ENCODE measurements at places on chromosomes 5 and 9.

GRCh38 chr9:114383521-114384231, 4.1 kb downstream of the AKNA start:
- no peak for DNase-seq

DNA sequence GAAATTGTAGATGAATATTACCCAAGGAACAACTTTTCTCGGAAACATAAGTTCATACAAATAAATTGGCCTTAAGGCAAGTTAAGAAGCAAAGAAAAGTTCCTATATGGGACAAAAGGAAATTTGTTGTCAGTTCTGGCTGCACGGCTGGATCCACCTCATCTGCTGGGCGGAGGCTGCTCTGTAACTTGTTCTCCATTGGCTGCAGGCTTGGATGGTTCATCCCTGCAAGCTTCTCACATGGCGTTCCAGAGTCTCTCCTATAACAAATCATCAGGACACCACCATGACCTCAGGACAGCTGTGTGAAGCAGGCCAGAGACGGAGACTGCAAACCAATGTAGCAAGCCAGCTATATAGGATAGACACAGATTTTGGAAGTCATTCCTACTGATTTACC, 81.4 kb upstream of the DAB2 start:
- DNase-seq, result no peak

GRCh38 chr9:79708541-79708940, 136.8 kb downstream of the TLE4 start:
- no peak for DNase-seq

DNA sequence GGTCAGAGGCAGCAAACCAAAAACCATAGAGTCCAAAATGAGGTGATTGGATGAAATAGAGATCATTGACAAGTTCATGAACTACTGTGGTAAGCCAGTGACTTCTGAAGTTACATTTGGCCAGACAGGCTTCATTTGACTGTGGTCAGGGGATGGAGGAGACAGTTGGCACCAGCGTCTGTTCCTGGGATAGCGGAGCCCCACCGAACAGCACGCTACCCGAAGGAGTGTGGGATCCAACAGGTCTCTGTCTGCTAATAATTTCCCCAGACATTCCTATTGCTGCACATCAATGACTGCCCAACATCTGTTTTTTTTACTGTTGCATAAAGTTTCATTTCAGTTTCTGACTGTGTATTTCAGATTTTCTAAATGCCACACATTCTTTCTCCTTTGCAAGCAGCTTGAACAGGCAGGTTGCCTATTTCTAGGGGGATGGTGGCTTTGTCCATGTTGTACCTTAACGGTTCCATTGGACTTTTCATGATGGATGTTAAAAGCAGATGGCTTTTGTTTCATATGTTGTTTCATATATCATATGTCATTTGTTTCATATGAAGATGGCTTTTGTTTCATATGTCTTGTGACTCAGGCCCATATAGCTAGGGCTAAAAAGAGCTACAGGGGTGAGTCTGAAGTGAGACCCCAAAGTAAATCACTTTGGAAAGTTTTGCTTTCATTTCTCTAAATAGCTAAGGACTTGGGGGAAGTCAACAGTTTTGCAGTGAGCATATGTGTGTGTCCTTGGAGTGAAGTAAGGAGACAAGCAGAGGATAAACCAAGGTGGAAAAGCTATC, 180.8 kb downstream of the GOLPH3 start:
- DNase-seq, result no peak

DNA sequence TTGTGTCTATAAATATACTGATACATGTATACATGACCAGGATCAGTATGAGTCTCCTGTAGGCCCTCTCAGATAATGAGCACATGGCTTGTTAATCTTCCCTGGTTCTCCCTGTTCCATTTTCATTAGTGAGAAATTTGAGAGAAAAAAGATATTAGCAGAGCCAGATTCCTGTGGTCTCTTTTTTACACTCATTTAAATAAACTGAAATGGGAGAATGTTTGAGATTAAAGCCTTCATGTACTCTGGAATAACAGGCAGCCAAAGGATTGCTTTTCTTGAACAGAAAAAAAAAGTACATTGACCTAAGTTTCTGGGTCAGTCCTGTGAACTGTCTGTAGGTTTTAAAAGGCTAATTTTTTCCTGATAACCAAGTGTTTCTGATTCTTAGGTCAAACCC, 44.2 kb downstream of the PWWP2A start:
- no peak for DNase-seq

- peak; percentile 7 for DNase-seq
Measured at GRCh38 chr5:142688281-142688989, 2.5 kb upstream of the FGF1 start.

- DNase-seq, result no peak
Measured at GRCh38 chr5:154236536-154237375, 46.2 kb downstream of the GALNT10 start.

DNA sequence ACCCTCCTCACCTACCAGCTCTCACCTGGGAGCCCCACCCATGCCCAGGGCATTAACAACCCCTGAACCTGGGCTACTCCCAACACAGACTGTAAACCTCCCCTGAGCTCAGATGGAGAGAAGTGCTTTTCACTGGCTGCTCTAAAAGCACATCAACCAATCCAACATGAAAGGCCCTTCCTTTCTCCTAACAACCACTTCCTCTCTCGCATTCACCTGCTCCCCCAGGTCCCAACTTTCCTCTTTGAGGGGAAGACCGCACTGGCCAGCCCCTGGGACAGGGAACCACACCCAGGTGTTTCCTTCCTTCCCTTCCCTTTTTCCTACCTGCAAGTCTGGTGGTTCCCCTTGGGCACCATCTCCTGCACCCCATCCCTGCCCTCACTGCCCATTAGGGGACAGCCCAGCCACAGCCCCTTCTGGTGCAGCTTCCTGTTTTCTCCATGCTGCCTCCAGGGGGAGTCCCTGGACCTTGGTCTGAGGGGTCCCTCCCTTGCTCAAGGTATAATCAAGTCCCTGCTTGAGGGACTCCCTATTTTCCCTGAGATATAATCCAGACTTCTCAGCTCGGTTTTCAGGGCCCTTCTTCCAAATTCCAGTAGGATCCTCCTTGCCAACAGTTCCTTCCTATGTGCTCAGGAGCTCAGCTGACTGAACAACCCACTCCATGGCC, 30.5 kb upstream of the DAB2IP start:
- DNase-seq, result no peak

GRCh38 chr5:29462241-29462640, 1731.2 kb upstream of the CDH6 start:
- no peak for DNase-seq

DNA sequence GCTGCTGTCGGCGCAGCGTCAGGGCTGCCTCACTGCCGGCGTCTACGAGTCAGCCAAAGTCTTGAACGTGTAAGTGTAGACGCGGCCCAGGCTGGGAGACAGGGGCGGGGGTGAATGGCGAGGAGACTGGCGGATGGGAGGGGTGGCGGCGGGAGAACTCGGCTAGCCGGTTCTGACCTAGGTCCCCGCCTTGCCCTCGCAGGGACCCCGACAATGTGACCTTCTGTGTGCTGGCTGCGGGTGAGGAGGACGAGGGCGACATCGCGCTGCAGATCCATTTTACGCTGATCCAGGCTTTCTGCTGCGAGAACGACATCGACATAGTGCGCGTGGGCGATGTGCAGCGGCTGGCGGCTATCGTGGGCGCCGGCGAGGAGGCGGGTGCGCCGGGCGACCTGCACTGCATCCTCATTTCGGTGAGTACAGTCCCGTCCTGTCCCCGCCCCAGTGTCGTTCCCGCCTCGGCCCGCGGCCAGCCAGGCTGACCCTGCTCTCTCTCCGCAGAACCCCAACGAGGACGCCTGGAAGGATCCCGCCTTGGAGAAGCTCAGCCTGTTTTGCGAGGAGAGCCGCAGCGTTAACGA, 745 bp downstream of the GADD45G start:
- DNase-seq, result no peak

GRCh38 chr5:160619381-160619780, 197.7 kb downstream of the PTTG1 start:
- no peak for DNase-seq

- DNase-seq, result no peak
Measured at GRCh38 chr5:140546851-140547507, 483 bp upstream of the EIF4EBP3 start.

DNA sequence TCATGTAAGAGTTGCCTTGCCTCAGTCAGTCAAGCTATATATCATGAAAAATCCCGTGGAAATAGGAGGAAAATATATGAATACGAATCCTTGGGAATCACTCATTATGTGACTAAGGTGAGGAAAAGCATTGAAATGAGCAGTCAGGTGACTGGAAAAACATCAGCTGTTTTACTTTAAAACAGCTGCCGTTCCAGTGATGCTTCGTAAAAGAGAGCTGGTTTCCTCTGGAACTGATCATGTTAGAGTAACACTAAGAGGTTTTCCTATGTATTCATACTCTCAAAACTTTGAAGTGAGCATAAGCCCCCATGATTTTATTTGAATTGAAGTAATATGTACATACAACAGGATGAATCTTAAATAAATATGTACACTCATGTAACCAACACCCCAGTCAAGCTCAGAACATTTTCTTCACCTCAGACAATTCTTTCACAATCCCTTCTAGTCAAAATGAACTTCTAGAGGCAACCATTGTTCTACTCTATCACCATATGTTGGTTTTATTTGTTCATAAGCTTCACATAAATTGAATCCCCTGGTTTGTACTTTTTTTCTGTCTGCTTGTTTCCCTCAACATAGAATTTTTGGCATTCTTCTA, 107.7 kb downstream of the SLC25A46 start:
- DNase-seq, result no peak

DNA sequence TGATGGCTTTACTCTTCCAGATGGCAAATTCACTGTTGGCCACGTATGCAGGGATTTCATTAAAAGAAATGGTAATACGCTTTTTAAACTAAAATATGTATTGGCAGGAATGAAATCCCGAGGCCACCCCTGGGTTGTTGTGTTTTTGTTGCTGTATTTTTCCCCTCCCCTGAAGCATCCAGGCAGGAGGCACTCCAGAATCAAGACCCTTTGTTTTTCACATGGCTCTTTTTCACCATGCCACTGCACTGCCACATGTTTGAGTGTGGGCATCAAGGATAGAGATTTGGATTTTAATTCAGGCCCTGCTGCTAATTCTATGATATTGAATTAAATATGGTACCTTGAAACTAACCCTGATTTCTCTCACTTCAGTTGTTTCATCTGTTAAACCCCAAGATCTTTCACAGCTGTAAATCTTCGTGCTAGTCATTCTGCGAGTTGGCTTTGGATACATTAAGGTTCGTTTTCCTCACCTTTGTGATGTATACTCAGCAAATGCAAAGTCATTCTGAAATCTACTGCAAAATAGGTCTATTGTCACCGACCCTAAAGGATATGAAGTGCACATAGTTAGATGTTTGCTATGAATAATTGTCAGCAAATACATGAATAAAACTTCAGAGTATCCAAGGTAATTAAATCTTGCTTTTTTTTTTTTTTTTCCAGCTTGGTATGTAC, 533.4 kb downstream of the PTPRD start:
- DNase-seq, result no peak

- DNase-seq, result no peak
Measured at GRCh38 chr5:80064124-80064523, 29.0 kb downstream of the THBS4 start.

DNA sequence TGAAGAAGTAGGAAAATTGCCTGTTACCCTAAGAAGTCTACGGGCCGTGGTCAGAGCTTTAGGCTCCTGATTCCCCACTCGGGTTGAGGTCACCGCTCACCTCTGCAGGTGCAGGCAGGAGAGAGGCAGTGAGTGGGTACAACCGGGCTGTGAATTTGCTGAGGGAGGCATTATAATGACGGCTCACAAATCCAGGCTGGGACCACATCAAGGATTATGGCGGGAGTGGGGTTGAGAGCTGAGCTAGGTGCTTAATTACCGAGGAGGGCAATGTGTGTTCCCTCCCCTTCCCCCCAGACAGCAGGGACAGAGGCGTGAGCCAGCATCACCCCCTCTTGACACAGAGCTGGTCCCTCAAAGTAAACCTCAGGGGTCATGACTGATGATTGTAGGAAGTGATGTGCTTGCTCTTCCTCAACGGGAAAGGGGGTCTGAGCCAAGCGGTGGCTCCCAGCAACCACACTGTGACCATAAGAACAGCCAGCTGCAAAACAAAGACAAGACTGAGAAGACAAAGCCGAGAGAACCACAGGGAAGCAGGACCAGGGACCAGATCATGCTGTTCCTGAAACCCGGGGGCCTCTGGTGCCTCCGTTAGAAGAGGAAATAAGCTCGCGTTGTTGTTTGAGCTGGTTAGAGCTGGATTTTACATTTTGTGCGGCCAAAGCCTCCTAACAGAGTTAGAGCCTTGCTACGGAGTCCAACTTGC, 77.7 kb downstream of the OLFM1 start:
- DNase-seq, result no peak

- DNase-seq, result no peak
Measured at GRCh38 chr9:93918061-93918460, 37.1 kb downstream of the BARX1 start.

DNA sequence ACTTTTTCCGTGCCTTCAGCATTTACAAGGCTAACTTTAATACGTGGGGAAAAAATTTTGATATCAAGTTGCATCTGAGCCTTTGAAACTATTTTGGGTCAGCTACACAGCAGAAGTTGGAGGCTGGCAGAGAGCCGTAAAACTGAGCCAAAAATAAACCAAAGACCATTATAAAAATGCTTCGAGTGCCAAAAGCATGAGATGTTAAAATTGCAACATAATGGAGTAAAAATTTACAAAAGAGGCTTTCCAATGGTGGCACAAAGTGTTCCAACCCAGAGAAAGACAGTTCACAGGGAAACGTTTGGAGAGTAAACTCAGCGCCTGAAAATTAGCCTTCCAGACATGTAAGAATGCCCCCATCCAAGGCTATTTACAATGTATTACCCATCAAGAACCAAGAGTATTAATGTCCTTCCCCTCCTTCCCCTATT, 190.3 kb downstream of the TLE1 start:
- DNase-seq, result no peak

- no peak for DNase-seq
Measured at GRCh38 chr5:147568710-147569406, 59.0 kb upstream of the DPYSL3 start.

DNA sequence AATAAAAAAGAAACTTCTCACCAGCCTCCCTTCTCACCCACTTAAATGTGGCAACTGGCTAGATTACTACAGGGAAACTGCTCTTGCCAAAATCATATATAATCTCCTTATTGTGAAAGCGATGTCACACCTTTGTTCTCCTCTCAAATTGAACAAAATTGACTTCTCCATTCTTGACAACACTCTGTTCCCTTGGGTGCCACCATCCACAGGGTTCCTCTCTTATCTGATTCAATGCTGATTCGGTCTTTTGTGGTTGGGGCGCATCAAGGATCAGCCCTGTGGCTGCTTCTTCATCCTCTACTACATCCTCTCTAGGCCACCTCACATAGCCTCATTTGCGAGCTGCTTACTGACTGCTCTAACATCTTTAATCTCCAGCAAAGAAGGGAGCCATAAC, 86.1 kb downstream of the EDIL3 start:
- no peak for DNase-seq

Data from DMS79 treated with DMSO at 0.1 percent for 48 hours (cell line).